Foreskin keratinocyte (primary cell): ENCODE measurements at places on chromosomes 6 and 20. TPM values are rescaled to one million over a fixed set of nuclear protein-coding genes. Genes with fewer than 3 reads are reported as not detected.

DNA sequence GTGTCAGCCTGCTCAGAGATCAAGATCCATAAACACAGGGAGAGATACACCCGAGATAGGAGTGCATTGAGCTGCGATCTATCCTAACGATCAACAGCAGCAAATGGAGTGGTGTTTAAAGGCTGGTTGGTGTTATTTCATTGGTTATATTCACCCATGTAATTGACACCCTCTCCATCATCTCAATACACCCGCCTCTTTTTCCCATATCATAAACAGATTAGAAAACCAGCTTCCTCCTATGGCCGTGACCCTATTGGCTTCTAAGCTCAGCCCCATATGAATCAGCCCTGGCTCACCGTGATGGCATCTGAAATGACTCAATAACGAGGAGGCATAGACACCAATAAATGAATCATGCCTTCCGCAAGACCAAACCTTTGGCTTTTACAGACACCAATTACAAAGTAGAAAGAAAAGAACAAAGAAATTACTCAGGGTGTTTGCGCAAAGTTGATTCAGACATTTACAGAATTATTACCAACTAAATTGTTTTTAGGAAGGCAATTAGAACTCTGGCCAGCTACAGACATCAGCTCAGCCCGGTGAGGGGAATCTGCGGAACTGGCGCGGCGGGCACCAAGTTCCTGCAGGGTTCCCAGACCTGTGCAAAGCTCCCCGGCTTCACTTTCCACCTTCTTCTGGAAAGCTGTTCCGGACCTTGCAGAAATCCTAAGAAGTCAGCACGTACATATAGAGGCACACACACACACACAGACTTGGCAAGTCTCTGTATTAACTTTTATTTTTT is 11.5 kb downstream of the PMEPA1 start:
- DNase-seq, result peak; percentile 100

GRCh38 chr20:49404461-49404860 is 78.0 kb downstream of the KCNB1 start:
- no peak for DNase-seq

GRCh38 chr20:48879612-48880245 is 41.8 kb upstream of the ARFGEF2 start:
- DNase-seq, result no peak

DNA sequence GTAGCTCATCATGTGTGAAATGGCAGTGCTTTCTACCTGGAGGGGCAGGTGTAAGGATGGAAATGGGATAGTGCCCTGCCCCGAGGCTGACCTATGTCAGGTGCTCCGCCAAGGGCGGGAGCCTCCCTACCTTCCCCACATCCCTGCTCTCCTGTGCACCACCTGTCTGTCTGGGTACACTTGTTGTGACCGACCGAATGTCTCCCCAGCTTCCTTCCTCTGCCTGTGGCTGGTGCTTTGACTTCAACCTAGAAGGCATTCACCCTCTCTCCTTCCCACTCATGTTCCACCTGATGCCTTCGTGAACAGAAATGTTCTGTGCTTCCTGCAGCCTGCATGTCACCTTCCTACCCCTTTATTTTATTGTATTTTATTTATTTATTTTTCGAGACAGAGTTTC is 114.8 kb downstream of the SCML4 start:
- DNase-seq, result no peak

DNA sequence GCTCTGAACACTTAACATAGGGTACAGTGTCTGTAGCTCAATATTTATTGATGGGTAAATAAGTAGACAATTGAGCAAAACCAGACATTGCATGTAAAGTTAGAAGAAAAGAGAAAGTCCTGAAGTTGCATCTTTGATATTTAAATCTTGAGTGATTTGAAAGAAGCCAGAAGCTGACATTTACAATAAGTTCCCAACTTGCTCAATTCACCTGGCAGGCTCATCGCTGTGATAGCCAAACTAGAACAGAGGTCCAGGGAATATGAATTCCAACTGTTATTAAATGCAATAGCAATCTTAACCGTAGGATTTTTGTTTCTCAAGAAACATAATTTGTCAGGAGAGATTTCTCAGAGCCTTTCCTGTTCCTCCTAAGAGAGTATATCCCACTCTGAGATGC is 65.9 kb upstream of the EDN1 start:
- no peak for DNase-seq

- DNase-seq, result no peak
Observed at GRCh38 chr6:118844915-118845314, 49.0 kb upstream of the ASF1A start.

GRM4 gene
- total RNA-seq, result 0.04 and 0.07 TPM in 2 replicates

RNASET2 gene
- 14.3 and 14.5 TPM in 2 replicates for total RNA-seq

GRCh38 chr6:116445102-116445501 is 16.1 kb upstream of the CALHM6 start:
- no peak for DNase-seq

- no peak for DNase-seq
Observed at GRCh38 chr6:83860782-83861495, 1.4 kb downstream of the CYB5R4 start.

GRCh38 chr6:42450477-42451332 is 1.0 kb downstream of the TRERF1 start:
- peak; percentile 22 for DNase-seq

CSNK2B gene
- total RNA-seq, result 201 and 203 TPM in 2 replicates

DNA sequence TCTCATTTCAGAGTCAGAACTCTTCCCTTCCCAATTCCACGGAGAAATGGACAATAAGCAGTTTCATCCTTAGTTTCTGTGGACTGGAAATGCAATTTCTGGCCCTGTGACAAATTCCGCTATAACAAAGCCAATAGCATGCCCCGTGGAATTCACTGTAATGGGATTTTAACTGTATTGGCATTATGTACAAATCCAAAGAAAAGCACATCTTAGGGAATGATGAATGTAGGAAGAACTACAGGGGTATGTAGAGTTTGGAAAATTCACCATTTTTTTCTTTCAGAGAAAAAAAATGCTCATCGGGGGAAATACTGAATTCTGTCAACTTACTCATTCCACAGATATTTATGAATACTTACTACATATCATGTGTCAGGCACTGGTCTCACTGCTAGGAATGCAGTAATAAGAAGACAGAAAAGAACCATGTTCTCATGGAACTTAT is 43.5 kb downstream of the KIF6 start:
- no peak for DNase-seq

- no peak for DNase-seq
Observed at GRCh38 chr6:164303102-164303964, 888.8 kb downstream of the QKI start.

LY6G6C gene
- total RNA-seq, result 0.54 TPM in 1 of 2 replicates, not detected in the other

DNA sequence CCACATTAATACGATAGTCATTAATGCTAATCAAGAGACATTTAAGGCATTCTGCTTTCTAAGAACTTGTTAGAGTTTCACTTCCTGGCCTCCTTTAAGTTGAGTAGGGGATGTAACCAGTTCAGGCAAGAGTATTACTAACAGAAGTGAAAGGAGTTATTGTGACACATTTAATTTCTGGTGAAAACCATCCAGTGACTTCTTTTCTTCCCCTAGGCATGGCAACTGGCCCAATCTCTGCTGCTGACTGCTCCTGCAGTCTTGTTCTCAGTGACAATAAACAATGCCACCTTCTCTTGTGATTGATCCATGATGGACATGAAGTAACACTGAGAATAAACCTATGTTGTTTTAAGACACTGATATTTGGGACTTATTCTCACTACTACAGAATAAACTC is 130.9 kb upstream of the DEFB112 start:
- peak; percentile 2 for DNase-seq

DNA sequence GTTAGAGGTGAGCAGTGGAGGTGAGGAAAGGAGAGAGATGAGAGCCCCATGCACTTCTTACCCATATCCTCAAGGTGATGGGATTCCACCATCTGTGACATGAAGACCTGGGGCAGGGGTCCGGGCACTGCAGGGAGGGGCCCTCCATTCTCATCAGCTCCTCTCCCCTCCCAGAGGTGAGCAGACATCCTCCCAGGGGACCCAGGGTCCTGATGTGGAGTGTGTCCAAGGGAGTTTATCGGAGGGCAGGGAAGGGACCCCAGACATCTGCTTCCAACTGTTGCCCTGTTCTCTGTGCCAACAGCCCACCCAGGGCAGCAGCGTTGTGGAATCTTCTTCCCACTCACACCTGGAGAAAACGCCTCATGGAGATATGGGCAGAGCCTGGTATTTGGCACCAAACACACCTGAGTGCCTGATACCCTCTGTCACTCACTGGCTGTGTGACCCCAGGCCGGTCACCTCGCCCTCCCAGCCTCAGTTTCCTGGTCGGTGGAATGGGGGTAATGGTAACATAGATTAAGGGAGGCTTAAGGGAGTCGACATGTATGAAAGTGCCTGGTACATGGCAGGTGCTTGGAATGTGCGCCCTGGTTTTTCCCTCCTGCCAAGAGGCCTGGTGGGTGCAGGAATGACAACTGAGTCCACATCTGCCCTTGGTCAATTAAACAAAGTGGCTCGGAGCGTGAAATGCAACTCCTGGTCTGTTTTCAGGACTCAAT is 227.9 kb downstream of the PREX1 start:
- DNase-seq, result no peak

- no peak for DNase-seq
Observed at GRCh38 chr6:133474516-133474915, 233.4 kb downstream of the EYA4 start.

DNA sequence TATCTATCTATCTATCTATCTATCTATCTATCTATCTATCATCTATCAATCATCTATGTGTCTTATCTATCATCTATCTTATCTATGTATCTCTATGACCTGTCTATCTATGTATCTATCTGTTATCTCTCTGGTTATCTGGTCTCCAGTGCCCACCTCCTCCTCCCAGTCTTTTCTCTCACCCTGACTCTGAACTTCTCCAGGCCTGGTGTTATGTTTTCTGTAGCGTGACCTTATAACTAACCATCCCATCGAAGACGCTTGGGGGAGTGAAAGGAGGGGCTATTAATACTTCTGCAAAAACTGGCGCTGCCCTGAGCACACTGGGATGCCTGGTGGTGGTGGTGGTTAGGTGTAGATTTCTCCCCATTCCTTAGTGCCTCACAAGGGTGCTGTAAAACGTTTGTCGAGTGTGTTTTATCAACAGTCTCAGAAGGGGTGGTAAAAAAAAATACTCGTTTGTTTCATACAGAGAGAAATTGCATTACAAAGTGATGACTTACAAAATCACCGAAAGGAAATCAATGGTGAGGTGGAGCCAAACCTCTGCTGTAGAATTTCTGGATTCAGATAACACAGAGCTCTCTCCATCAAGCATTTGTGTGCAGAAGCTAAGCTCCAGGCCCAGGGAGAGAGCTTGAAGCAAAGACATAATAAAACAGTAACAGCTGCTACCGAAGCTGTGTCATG is 156.2 kb downstream of the BCAS1 start:
- no peak for DNase-seq

ADIG gene
- not detected in 2 replicates for total RNA-seq

- no peak for DNase-seq
Observed at GRCh38 chr6:151096255-151096612, 143.5 kb upstream of the AKAP12 start.

- DNase-seq, result no peak
Observed at GRCh38 chr6:114096561-114097172, 125.7 kb upstream of the HDAC2 start.

- peak; percentile 76 for DNase-seq
Observed at GRCh38 chr20:5658912-5659345, 91.3 kb upstream of the SHLD1 start.

GRCh38 chr6:159002432-159003155 is 2.6 kb upstream of the RSPH3 start:
- DNase-seq, result no peak

GRCh38 chr6:138999949-139000725 is 12.1 kb upstream of the REPS1 start:
- no peak for DNase-seq

DNA sequence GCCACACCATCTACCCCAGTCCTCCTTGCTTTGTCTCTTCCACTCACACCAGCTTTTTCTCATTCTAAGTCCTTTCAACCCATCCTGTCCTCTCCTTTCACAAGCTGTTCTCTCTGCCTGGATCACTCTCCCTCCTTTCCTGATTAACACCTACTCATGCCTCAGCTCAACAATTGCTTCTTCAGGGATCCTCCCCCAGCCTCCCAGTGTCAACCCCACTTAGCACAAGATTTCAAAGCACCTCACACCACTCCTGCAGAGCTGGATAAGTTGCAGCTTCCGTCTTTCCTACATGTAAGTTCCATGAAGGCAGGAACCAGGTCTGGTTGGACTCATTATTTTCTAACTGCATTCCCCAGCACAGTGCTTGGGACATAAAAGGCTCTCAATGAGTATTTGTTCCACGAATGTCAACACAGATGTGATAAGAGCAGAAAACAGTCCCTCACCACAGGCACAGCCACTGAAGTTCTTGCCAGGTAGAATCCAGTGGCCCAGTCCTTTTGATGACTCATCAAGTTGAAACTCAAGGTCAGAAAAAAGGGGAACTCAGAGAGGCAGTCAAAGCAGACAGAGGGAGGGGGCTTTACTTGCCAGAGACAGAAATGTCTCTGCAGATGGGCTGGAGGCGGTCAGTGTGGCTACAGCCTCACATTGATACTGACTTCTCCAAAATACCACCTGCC is 193.4 kb upstream of the PRDM1 start:
- DNase-seq, result no peak

DNA sequence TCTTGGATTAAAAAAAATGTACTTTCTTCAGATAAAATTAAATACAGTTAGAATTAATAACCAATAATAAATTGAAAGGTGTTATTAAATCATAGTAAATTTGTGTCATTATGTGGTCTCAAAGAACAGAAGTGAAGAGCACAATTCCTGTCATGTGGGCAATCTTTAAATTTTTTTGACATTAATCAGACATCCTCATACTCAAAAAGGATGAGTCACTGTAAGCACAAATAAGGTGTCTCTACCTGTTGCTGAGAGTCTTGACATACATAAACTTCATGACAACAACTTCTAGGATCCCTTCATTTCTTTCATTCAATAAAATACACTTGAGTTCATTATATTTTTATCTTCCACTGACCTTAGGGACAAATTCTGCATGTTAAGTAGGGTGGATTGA is 76.1 kb downstream of the SLC22A3 start:
- peak; percentile 82 for DNase-seq

- peak; percentile 66 for DNase-seq
Observed at GRCh38 chr6:79257381-79258205, 23.1 kb upstream of the HMGN3 start.

DNA sequence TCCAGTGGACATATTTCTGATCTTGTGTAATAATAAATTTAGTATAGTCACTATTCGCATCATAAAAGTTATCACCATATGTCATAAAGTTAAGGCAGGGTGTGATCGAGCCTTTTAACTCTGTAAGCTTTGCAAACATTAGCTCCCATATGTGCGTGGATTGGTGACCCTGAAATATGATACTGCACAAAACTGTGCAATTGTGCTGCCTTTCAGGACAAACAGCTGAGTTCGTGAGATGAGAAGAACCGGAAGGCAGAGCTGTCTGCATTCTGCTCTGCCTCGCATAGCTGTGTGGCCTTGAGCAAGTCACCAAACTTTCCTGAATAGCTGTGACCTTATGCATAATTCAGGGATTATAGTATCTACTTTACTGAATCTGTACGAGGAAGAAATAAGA is 3.2 kb upstream of the PLEKHG1 start:
- DNase-seq, result no peak

- no peak for DNase-seq
Observed at GRCh38 chr6:13523826-13524622, 36.6 kb upstream of the GFOD1 start.
